ENCODE measurements at places on chromosomes 11 and 22.

GRCh38 chr11:67378544-67378943 is 5.1 kb upstream of the CLCF1 start:
- DNase-seq, result no peak

- DNase-seq, result no peak
Observed at GRCh38 chr22:41979423-41980250, 10.4 kb downstream of the SEPTIN3 start.

- no peak for DNase-seq
Observed at GRCh38 chr11:74138572-74138971, 32.2 kb downstream of the C2CD3 start.

- no peak for DNase-seq
Observed at GRCh38 chr11:83583757-83584366, 297.7 kb upstream of the CCDC90B start.

DNA sequence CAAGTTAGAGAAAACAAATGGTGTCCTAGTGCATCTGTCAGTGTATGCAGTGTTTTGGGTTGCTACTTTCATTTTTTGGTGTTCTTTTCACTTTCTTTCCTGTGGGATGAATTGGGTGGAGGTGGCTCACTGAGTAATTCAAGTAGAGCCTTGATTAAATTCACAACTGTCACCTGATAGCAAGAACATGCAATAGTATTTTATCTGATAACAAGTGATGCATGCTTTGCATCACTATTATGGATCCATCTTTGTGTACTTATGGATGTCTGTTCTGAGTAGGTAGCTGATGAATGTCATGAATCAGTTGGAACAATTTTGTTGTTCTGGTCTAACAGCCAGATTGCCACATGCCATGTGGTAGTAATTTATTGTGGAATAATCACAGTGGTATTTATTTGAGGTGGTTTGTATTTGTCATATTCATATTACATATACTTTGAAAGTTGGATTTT is 87.5 kb downstream of the DDX10 start:
- DNase-seq, result no peak
